ENCODE measurements at places on chromosomes 2 and 18.

- DNase-seq = no peak
Observed at GRCh38 chr18:27861539-27861938, 315.4 kb downstream of the CDH2 start.

GRCh38 chr2:39725401-39725800 is 53.7 kb downstream of the THUMPD2 start:
- no peak for DNase-seq

DNA sequence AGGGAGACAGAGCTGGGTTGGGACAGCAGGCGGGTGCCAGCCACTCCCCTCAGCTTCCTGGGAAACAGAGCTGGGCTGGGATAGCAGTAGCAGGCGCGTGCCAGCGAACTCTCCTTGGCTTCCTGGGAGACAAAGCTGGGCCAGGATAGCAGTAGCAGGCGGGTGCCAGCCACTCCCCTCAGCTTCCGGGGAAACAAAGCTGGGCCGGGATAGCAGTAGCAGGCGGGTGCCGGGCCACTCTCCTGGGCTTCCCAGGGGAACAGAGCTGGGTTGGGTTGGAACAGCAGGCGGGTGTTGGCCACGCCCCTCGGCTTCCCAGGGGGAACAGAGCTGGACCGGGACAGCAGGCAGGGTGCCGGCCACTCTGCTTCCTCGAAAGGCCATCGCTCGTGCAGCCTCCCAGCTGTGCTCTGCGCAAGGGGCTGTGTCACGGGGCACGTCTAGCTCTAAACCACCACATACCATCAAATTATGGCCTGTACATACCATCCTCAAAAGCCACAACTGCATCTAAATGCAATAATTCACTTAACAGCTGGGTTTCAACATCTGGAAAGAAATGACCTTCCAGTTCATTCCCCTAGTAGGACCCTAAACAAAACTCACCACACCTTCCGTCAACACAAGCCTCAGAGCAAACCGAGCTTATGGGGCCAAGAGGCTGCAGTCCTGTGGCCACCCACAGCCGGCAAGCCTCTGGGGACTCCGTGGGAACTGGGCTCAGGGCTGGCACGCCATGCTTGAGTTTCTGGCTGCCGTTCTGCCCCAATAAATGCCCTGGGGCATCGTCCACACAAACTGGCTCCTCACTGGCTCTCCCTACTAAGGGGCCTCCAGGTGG is 228.3 kb downstream of the TWIST2 start:
- no peak for DNase-seq

DNA sequence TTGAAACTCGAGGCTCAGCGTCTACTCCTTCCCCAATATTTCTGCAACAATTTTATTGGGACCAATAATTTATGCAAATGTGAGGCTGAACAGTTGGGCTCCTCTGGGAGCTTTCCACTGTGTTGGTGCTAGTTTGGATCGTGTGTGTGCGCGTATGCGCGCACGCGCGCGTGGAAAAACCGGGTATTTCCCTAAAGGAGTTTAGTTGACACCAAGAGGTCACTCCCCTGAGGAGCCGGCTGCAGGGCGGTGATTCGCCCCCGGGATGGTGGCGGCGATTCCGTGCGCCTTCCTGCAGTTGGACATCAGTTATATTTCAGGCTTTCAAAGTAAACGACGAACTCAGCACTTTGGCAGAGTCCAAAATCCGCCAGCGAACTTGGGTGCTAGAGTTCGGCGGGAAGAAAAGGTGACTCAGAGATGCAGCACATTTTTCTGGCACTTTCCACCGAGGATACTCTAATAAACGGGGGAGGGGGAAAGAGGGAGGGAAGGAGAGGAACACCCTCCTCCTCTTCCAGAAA is 186.5 kb upstream of the FANCL start:
- DNase-seq = no peak

DNA sequence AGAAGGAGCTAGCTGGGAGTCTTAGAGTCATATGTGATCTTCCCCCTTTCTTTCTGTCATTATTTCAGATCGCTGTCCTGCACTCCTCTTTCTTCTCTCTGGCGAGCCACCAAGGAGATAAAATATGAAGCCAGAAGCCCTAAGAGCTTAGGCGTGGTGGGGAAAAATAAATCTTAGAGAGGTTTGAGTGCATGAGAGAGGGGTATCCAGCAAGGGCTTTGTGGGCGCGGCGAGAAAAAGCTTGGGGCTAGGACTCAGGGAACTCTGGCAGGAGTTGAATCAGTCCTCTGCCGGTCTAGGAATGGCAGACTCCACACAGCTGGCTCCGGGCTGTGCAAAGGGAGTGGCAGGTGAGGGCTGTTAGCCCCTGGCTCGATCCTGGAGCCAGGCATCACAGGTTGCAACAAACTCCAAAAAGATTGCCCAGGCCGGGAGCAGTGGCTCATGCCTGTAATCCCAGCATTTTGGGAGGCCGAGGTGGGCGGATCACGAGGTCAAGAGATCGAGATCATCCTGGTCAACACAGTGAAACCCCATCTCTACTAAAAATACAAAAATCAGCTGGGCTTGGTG is 20.1 kb upstream of the IGFBP5 start:
- DNase-seq = no peak

- no peak for DNase-seq
Observed at GRCh38 chr2:89845532-89845931, 1154.1 kb downstream of the RPIA start.

GRCh38 chr2:112540906-112541305 is 1.4 kb upstream of the POLR1B start:
- no peak for DNase-seq

- DNase-seq = no peak
Observed at GRCh38 chr2:24628746-24629145, 137.7 kb downstream of the NCOA1 start.

DNA sequence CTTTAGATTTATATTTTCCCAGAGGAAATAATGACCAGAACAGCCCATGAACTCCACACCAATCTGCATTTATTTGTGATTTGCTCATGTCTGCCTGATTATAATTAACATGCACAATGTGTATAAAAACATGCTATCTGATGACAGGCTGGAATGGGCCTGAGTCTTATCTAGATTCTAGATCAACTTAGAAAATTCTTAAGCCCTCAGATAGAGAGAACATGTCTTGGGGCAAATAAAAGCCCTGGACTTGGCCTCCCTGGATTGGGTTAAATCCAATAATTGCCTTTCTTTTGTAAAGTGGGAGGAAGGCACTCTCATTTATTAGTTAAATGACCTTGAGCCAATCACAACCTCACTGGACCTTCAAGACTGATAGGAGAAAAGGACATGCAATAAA is 61.8 kb downstream of the EVA1A start:
- DNase-seq = no peak

DNA sequence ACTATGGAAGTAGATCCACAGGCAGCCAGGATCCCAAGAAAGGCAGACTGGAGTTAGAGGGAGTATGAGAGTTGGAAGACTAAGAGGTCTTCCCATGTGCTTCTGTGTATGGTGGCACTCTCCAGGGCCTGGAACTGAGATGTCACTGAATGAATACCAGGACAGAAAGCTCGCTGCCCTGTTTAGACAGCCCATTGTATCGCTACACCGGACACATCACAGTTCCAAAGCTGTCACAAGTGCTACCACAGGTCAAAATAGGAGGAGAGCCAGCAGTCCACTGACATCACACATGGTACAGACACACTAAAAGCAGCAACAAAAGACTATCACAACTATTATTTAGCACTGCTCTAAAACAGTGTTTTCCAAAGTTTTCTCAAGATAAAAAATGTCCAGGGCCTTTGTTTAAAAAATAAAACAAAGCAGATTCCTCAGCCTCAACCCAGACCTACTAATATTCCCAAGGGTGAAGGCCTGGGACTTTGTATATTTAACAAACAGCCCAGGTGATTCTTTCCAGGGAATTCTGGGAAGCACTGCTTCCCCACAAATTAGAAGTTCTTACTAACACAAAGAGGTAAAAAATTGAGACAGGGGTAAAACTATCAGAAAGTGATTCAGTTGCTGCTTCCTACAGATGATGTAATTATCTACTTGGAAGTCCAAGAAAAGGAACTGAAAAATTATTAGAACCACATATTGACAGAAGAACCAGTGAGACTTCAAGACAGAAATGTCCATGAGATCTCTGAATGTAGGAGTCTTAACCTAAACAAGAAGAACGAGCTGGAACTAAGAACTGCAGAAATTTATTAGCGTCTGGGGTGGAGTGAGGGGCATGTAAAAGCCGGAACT is 116.0 kb downstream of the DTNB start:
- no peak for DNase-seq

DNA sequence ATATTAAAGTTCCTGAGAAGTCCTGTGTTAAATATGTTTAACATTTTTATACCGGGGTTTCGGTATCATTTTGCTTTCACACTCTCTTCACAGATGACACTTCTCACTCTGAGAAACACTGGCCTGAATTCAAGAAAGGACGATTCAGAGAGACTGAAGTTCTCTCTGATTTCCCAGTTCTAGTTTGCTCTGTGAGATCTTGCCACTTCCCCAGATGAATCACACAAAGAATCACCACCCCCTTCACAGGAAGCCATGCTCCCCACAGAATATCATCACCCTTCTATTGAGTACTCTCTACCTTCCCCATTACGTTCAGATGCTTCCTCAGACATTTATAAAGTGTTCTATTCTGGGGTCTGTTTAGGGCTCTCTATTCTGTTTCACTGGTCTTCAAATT is 16.1 kb upstream of the CD207 start:
- no peak for DNase-seq

DNA sequence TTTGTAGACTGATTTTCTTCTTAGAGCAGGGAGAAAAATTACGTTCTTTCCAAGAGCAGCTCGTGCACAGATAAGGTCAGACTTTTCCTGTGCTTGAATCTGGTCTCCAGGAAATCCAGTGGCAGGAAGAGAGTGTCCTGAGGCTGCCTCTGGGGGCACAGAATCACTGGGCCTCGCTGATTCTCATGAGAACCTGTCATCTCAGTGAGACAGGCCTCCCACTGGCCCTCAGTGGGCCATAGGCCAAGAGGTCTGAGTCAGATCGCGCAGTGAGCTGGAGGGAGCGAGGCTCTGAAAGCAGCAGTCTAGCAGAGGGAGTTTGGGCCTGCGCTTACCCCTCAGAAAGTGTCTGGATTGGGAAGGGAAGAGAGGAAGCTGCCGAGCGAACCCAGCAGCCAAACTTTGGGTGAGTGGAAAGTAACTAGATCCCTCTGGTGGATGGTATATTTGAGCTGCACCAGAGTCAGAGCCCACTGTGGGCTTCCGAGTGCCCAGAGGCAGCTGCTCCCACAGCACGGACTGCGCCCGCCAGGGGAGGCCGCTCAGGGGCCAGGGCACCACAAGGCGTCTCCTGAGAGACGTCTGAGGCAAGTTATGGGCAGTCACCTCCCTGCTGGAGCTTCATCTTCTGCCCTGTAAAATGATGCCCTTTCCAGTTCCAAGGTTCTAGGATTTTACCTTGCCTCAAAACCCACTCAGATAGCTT is 8.2 kb downstream of the GDF7 start:
- no peak for DNase-seq

- DNase-seq = no peak
Observed at GRCh38 chr2:72386288-72386687, 238.6 kb upstream of the CYP26B1 start.

DNA sequence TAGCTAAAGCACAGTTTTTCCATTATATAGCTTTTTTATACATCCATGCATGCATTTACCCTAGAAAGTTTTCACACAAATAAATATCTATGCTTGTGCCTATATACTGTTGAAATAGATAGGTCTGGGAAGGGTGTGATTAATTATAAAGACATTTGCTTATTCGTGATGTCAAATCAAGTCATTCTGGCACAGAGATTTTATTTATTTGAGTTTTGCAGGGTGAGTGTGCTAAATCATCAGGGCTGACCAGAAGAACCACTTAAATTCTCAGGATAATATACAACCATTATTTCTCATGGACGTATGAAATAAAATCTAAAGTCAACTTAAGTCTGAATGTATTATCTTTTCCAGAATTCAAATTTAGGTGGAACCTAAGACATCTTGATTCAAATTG is 295.5 kb downstream of the EPHA4 start:
- DNase-seq = no peak

GRCh38 chr2:223865124-223865523 is 27.7 kb upstream of the AP1S3 start:
- no peak for DNase-seq

- no peak for DNase-seq
Observed at GRCh38 chr18:46220116-46220515, 115.9 kb downstream of the HAUS1 start.

GRCh38 chr2:186522450-186522849 is 36.4 kb downstream of the ZC3H15 start:
- DNase-seq = no peak

GRCh38 chr18:63831080-63831788 is 56.0 kb downstream of the SERPINB7 start:
- DNase-seq = no peak

- DNase-seq = no peak
Observed at GRCh38 chr2:1047485-1047884, 96.8 kb downstream of the SNTG2 start.

DNA sequence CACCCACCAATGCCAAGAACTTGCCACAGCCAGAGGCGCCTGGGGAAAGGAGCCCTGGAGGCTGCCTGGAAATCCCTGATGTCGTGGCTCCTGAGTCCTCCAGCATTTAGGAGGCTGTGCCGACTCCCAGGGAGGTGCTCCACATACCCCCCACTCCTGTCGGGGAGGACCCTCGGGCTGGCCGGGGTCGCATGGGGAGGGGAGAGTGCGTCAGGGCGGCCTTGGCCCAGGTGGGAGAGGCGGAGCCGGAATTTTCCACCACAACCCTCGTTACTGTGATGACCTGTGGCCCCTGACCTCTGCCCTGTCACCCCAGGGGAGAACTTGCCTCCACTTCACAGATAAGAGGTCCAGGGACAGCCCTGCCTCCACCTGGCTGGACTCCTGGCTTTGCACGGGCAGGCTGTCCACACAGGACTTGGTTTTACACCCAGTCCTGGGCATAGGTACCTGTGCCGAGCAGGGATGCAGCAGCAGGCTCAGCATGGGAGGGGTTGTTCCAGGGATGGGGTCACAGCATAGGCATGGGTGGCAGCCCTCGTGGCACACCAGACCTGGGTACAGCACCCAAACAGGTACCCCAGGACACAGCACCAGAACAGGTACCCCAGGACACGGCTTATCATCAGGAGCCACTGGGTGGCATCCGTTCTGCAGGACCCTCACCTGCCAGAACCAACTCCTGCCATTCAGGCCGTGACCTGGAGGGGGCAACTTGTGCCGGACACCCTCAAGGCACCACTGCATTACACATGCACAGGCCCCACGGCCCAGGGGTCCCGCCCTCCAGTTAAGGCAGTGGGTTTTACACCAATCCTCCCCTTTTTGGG is 12.3 kb upstream of the AGXT start:
- DNase-seq = peak; percentile 28

DNA sequence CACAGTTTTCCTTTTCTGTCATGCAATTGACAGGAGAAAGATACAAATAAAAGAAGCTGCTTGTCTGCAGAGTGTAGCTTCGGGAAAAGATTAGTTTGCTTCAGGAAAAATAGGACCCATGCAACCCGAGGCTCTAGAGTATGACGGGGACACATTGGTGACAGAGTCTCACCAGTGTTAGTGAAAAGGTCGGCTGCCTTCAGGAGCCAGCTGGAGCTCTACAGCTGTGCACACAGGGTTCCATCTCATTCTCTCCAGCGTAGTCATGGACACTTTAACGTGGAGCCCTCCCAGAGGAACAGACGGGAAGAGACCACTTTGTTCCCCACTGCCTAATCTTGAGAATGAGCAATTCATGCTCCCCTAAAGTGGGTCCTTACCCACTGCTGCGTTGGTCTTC is 42.9 kb downstream of the FECH start:
- DNase-seq = no peak

- DNase-seq = no peak
Observed at GRCh38 chr18:54327818-54328217, 29.8 kb downstream of the STARD6 start.

- no peak for DNase-seq
Observed at GRCh38 chr18:58900015-58900649, 35.5 kb downstream of the ZNF532 start.

Data from iPS DF 19.7 (cell line).